Immature natural killer cell (primary cell): ENCODE measurements at places on chromosomes 3 and 15. TPM values are rescaled to one million over a fixed set of nuclear protein-coding genes. Genes with fewer than 3 reads are reported as not detected.

GRCh38 chr3:192481638-192482037 lies 245.7 kb downstream of the FGF12 start:
- no peak for DNase-seq

GRCh38 chr3:101814835-101815234 lies 34.5 kb upstream of the NFKBIZ start:
- DNase-seq, result no peak

DNA sequence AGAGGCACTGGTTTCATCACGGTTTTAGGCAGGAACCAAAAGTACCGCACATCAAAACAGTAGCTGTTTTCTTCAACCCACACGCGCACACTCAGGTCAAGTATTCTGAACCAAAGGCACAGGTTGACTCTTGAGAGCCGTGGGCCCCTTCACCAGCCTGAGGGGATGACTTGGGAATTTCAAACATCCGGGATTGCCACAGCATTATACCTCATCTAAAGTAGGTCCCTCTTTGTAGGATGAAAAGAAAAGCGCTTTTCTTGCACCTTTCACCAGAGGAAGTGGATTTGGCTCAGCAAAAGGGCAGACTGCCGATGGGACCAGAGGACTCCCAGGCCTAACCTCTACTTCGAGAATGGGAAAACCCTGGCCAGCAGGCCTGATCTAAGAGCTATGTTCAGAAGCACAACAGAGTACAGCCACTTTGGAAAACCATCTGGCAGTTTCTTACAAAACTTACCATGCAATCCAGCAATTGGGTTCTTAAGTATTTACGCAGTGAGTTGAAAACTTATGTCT lies 88.2 kb upstream of the PROK2 start:
- no peak for DNase-seq

GRCh38 chr3:67804089-67804488 lies 149.7 kb upstream of the SUCLG2 start:
- DNase-seq, result no peak

DNA sequence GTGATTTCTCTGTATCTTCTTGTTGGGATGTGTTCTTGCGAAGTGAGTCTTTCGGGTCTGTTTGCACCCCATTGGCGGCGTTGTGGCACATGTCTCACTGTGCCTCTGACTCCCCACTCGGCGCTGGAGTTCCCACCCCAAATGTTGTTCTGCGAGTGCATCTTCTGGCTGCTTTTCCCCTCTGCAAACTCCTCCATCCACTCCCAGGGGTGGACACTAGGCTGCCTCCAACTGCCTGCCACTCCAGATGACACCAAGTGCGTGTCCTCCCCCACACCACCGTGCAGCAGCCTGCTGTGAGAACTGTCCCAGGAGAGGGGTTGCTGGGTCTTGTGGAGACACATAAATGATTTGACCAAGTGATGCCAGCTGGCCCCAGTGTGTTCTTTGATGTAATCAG lies 17.6 kb downstream of the EFCC1 start:
- no peak for DNase-seq

DNA sequence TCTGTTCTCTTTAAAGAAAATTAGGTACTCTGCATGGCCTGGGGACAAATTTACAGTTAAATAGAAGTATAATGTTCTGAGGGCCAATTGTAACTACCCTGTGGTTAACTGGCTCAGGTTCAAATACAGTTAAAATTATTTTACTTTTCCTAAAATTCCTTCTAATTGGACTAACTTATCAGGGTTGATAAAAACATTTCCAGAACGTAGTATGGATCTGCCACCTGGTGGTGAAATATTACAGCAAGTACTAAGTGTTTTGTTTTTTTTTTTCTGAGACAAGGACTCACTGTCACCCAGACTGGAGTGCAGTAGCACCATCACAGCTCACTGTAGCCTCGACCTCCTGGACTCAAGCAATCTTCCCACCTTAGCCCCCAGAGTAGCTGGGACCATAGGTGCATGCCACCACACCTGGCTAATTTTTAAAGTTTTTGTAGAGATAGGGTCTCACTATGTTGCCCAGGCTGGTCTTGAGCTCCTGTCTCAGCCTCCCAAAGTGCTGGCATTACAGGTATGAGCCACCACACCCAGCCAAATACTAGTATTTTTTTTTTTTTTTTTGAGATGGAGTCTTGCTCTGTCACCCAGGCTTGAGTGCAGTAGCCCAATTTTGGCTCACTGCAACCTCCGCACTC lies 29.2 kb downstream of the NEO1 start:
- peak; percentile 56 for DNase-seq

DNA sequence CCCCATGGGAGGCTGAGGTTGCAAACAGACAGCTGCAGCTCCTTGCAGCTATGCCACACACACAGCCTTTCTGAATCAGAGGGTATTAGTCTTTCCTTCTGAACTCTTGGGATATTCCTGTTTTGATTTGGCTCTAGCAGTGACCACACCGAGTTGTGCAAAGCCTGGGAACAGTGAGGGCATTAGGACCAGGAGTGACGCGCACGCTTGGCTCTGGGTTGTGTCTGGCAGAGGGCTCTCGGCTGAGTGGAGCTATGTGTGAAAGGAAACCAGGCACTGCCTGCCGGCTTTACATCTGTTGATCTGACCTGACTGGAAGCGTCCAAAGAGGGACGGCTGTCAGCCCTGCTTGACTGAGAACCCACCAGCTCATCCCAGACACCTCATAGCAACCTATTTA lies at the start of gene GALNT15:
Gene GALNT15 (plus strand): TSS at position 292 of the 400 bp plus-strand sequence. CDS start 472 bp downstream, outside the sequence.
- no peak for DNase-seq

DNA sequence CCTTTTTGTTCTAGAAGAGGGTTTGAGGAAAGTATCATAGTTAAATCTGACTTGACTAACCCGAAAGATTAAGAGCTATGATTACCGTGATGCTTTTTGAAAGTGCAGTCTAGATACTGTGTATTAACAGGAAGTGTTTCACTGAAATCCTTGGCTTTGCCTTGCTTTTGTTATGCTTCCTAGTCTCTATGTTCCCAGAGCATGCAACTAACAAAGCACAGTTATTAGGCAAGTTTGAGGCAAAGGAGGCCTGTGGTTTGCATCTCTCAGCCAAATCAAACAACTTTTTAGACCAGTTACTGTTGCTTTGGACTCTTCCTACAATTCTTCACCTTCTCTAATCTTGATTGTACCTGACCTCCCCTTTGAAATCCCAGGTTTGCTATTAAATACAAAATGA lies 3.9 kb downstream of the LXN start:
- no peak for DNase-seq

DNA sequence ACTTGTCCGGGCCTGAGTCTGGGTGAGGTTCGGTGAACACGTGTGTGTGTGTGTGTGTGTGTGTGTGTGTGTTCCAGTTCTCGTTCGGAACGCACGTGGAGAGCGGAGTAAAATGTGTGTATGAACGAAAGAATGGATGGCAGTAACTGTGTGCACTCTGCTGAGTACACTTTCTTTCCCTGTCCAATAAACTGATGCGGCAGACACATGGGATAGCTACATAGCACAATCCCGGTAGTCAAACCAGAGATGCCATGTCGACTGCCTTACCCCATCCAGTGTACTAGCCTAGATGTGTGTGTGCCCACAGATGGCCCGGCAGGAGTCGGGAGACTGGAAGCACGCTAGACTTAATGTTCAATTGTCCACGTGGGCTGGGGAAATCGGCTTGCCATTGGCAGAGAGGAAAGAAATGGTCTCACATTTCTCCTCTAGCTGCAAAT lies 507 bp upstream of the GOLIM4 start:
- DNase-seq, result no peak

DNA sequence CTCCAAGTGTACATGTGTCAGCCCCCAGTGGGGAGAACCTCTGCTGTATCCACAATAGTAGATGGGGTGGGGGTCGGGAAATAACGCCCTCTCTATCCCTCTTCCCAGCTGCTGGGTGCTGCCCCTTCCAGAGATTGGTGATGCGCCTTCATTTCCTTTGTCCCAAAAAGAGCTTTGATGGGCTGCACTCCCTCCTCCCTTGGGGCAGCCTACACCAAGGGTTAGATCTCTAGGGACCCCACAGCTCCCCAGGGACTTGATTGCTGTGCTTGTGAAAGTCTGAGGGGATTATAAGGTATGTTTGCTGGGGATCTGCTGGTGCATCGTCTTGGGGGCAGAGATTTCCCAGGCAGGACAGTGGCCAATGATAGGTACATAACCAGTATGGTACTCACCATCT lies 105.3 kb downstream of the UNC13C start:
- no peak for DNase-seq

Gene TEX9
- 0.53 TPM for polyA plus RNA-seq

Gene THSD4
- polyA plus RNA-seq, result not detected

Gene IGSF10
- polyA plus RNA-seq, result not detected

Gene SEMA6D
- not detected for polyA plus RNA-seq
